ENCODE measurements at places on chromosomes 5 and 9.

GRCh38 chr5:43156388-43156787 lies 35.6 kb upstream of the NIM1K start:
- DNase-seq, result peak; percentile 44

DNA sequence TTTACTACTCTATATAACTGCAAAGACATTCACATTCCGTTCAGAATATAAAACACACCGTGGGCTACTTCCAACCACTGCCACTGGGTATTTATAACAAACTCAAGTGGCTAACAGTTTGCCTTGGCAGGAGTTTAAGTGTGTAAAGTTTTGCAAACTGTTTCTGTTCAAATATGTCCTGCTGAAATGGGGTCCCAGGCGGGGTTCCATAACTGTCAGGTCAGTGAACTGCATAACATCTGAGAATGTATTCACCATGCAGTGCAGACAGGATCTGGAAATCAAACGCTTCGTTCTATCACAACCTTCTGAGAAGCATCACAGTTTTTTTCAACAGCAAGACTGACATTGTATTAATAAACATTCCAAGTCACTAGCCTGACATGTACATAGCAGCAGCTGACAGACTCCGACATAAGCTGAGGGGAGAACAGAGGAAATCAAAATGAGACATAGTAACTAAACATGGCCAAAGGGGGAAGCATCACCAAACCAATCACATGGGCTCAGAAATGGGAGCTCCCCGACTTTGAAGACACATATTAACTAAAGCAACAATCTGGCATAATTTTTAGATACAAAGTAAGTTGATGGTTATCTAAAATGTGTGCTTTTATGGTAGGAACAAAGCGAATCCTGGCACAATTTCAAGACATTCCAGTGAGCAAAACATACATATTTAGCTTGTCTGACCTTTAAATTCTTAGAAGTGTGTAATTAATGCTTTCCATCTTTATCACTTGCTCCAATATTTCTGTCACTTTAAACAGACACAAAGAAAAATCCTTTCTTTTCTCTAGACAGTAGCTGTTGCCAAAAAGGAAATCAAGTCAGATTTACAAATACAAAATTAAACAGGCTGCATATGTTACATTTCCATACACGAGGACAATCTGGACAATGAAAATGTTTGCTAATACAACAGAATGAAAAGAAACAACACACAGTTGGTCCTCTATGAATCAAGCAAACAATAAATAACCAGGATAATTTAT lies 156.8 kb downstream of the MAPKAP1 start:
- DNase-seq, result peak; percentile 81

DNA sequence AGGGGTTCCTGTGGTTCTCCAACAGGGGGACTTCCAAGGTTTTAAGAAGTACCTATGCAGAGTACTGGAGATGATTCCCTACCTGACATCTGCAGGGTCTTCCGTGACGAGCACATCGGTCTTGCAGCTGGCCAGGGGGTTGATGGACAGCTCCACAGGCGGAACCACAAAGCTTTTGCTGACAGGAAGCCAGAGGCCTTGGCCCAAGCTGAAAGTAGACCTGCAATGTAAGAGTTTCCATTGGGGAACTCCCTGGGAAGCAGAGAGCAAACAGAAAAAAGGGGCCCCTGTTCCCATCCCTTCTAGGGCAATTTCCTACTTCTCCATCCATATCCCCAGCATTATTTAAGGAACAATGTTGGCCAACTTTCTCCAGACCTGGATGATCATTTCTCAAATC lies 288.0 kb downstream of the TRIM32 start:
- no peak for DNase-seq

DNA sequence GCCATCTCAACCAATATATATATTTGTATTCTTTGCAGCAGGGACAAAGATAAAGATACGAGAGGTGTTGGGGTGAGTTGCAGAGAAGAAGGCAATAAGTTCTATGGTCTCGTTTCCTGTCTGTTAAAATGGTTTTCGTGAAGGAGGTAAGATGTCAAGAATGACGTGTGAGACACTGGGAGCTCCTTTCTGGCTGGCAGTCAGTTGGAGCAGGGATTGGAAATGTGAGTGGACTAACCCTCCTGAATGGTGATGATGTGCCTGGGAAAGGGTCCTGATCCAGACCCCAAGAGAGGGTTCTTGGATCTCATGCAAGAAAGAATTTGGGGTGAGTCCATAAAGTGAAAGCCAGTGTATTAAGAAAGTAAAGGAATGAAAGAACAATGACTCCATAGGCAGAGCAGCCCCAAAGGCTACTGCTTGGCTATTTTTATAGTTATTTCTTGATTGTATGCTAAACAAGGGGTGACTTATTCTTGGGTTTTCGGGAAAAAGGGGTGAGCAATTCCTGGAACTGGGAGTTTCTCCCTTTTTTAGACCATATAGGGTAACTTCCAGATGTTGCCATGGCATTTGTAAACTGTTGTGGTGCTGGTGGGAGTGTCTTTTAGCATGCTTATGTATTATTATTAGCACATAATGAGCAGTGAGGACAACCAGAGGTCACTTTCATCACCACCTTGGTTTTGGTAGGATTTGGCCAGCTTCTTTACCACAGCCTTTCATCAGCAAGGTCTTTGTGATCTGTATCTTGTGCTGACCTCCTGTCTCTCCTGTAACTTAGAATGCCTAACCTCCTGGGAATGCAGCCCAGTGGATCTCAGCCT lies 53.7 kb downstream of the SPATA31C2 start:
- DNase-seq, result peak; percentile 11

- DNase-seq, result no peak
Measured at GRCh38 chr9:123846966-123847365, 83.0 kb downstream of the DENND1A start.

GRCh38 chr9:35998333-35998732 lies 38.4 kb upstream of the RECK start:
- no peak for DNase-seq

DNA sequence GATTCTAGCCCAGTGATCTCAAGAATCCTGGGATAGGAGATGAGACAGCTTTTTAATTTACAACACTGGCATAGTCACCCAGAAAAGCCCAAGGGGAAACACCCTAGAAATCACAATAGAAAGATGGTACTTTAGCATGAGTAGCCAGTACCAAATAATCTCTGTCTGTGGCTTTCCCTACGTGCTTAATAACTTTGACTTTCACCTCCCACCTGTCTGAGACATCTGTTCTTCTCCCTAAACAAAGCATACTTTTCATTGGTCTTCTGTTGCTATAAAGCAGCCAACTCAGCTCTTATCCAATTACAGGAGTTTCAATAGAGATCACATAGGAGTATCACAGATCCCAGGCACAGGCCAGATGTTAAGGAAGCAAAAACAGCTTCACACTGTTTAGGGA lies 10.4 kb downstream of the MARCHF3 start:
- no peak for DNase-seq

DNA sequence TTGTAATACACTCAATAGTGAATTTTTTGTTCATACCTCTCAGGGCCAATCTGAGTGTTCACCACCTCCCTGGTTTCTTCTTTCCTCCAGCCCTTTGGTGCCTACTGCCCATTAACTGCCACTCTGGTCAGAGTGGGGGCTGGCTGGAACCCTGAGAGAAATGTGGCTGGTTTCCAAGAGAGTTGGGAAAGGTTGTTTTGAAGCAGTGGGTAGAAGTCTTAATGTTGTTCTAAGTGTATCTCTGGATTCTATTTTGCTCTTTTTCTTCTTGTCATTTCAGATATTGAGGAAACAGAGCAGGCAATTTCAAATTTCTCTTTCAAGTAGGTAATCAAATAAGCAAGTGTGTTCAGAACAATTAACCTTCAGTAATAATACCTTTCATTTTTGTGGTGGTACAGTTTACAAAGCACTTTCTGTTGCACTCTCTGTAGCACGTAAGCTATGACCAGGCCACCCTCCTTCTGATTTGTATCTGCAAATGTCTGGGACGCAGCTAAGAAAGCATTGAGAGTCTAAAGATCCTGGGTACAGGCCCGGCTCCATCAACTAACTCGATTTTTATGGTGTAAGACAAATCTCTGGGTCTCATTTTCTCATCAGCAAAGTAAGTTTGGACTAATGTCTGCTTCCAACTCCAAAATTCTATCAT lies 8.4 kb downstream of the SLC1A3 start:
- no peak for DNase-seq

GRCh38 chr5:139828207-139828895 lies 32.7 kb downstream of the PSD2 start:
- no peak for DNase-seq

GRCh38 chr9:98154678-98155077 lies 35.7 kb upstream of the TRIM14 start:
- no peak for DNase-seq

GRCh38 chr9:14313378-14313940 lies 482 bp downstream of the NFIB start:
- DNase-seq, result peak; percentile 68

DNA sequence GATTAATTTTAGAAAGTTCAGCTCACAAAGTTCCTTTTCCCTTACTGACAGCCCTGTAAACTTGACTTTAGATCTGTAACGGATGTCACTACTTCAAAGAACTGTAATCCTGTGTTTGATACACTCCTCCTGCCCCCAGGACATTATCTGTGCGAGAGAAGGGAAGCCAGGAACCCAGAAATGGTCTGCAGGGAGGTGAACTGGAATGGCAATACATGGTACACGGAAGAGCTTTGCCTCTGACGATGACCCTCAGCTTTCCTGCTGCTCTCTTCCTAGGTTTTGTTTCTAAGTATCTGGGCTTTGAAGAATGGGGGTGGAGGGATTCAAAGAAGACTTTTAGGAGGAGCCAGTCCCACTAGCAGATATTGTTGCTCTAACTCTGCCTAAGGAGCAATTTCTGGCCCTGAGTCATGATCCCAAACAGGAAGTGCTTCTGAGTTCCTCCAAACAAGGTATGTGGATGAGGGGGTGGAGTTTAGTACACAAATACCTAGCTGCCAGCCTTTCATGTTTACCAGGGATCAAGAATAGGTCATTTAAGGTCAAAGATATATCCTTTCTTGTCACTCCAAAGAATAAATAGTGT lies 43.4 kb upstream of the TMC1 start:
- DNase-seq, result peak; percentile 85

DNA sequence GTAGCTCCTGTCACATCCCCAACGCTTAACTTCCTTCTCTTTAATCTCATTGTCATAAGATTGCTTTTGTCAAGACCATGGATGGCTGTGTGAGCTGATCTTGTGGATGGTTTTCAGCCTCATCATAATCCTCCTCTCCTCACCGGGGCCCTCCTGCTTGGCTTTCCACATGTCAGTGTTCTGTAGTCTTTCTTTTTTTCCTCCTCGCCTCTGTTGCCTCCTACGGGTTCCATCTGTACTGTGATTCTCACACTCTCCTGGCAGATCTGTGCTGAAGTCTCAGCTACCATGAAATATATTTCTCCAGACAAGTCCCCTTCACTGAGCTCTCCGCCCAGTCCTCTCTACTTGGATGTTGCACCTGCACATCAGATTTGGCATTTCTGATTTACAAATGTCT lies 34.9 kb upstream of the FAM120AOS start:
- DNase-seq, result no peak

- DNase-seq, result peak; percentile 7
Measured at GRCh38 chr9:122331523-122331927, 39.3 kb upstream of the PTGS1 start.

DNA sequence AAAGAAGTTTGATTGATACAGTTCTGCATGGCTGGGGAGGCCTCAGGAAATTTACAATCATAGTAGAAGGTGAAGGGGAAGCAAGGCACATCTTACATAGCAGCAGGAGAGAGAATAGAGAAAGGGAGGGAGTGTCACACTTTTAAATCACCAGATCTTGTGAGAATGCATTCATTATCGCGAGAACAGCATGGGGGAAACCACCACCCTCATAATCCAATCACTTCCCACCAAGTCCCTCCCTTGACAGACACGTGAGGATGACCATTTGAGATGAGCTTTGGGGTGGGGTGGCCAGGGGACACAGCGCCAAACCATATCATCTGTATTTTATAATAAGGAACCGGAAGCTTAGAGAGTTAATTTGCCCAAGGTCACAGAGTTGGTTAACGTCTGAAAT lies 13.7 kb upstream of the FOCAD start:
- DNase-seq, result no peak

GRCh38 chr9:124468061-124468740 lies 17.9 kb downstream of the ADGRD2 start:
- no peak for DNase-seq

- DNase-seq, result no peak
Measured at GRCh38 chr9:129949821-129950220, 93.2 kb downstream of the FNBP1 start.

- DNase-seq, result peak; percentile 6
Measured at GRCh38 chr5:103901885-103902284, 339.3 kb upstream of the NUDT12 start.

- no peak for DNase-seq
Measured at GRCh38 chr5:159427180-159428012, 97.1 kb upstream of the IL12B start.

Measured in fibroblast of lung (primary cell).